ENCODE measurements at places on chromosomes 3 and 15.

GRCh38 chr3:14253022-14253706 lies 74.5 kb downstream of the LSM3 start:
- no peak for DNase-seq

DNA sequence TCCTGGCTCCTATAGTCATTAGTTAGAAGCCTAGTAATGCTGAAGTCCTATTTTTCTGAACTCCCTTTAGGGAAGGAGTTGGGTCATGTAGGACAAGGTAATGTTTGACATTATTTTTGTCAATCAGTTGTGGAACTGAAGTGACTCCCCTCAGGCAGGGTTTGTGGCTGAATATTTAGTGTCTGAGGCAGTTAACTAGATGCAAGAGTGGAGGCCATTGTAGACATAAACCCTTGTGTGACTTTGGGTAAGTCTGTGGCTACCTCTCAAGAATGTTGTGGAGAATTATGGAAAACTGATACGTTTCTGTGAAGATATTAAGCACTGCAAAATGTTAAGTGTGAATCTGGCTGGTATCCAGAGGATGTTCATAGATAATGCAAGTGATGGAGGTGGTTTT lies 125.2 kb upstream of the PHLDB2 start:
- DNase-seq, result no peak

DNA sequence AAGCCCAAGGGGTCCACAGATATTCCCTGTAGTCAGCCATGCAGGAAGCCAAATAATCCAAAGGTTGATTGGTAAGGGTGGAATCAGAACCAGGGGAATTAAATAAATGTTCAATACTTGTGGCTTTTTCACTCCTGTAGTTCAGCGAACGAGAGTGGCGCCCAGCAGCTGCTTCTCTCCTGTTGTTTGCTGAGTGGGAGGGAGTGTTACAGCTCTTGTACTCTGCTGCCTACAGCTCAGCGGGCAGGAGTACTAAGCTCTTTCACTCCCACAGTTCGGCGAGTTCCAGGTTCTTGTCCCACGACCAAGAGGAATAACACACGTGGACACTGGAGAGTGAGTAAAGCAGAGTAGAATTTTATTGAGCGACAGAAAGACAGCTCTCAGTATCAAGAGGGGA lies 105.9 kb downstream of the MOBP start:
- DNase-seq, result no peak

DNA sequence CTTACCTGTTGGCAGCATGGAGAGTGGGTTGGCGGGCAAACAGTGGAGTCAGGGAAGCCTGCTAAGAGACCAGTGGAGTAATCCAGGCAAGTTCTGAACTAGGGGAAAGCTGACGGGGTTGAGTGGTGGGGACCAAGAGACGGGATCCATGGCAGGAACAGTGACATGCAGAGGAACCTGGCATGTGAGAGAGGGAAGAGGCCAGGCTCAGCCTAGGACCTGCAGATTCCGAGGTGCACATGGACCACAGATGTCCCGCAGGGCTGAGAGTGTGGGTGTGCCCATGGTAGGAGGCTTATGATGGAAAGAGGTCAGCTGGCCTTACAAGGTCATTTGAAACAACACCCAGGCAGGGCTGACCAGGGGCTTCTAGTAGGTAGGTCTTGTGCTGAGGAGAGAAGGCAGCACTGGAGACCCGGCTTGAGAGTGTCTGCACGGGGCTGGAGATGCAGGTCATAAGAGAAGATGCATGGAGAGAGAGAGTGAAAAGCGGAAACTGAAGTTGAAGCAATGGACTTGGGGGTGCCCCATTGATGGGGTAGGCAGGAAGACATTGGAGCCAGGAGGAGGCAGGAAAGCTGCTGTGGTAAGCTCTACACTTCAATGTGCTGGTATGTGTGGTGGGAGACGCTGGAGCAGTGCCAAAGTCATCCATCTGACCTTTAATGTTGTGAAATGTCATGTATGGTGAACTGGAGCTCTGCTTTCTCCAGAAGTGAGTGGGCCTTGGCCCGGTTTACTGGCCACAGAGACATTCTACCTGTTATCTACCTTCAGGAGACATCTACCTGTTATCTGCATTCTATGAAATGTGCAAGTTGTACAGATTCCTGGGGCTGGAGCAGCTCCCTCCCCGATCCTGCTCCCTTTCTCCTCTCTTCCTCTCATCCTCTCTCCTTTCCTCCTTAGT lies 4.6 kb downstream of the SPSB4 start:
- DNase-seq, result no peak
